ENCODE measurements at places on chromosomes 7 and 10. TPM values are rescaled to one million over a fixed set of nuclear protein-coding genes. Genes with fewer than 3 reads are reported as not detected.

The ADGRA1 gene
- total RNA-seq, result not detected

The FASTK gene
- total RNA-seq, result 98.2 TPM

The ABCC2 gene
- 6.3 TPM for total RNA-seq

The TLL2 gene
- 0.15 TPM for total RNA-seq

The CPN1 gene
- total RNA-seq, result not detected
